ENCODE measurements at places on chromosomes 5 and 9.
A peak's percentile ranks its signal among the peaks of the same experiment; 100 is the strongest.

- no peak for DNase-seq
Observed at GRCh38 chr9:123375469-123376132, 19.6 kb downstream of the CRB2 start.

GRCh38 chr5:134506054-134507039 lies 19.1 kb upstream of the JADE2 start:
- DNase-seq = peak; percentile 90

DNA sequence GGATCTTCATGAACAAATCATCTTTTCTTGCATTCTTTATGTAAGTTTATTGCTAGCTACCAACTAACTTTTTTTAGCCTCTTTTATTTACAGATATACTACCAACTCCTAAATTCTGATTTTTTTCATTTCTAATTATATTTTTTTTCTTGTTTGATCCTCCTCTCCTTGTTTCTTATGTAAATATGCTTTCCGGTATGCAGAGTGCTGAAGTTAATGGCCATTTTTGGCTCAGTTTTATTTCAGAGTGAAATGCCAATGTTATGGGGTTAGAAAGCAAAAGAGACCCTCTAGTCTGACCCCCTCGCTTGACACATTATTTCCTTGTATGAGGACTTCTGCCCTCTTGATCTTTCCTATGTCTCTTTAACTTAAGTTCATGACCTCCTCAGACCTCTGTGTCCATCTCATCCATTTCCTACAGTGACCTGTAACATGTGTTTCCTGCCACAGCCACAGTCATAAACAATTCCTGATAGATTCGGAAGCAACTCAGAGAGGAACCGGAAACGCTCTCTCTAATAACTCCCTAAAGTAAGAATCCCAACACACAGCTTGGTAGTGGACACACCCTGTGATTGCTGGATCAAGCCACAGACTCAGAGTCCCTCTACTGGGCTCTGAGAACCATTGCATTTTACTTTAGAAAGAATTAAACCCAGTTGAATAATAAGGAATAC lies 42.9 kb upstream of the AFAP1L1 start:
- DNase-seq = peak; percentile 33

GRCh38 chr5:74212336-74212735 lies 428.2 kb downstream of the ENC1 start:
- peak; percentile 9 for DNase-seq

Measured in NCI-H526 (cell line).